Effector CD4-positive, alpha-beta T cell (primary cell): ENCODE measurements at places on chromosomes 5 and 9.

- DNase-seq = no peak
These were observed 267.6 kb upstream of the DMRT1 start for GRCh38 chr9:573691-574410.

GRCh38 chr5:5886812-5887486, 464.5 kb downstream of the ICE1 start:
- no peak for DNase-seq

GRCh38 chr5:128144491-128144890, 60.9 kb downstream of the SLC12A2 start:
- DNase-seq = no peak

GRCh38 chr9:75850459-75851200, 39.8 kb upstream of the PCSK5 start:
- no peak for DNase-seq

DNA sequence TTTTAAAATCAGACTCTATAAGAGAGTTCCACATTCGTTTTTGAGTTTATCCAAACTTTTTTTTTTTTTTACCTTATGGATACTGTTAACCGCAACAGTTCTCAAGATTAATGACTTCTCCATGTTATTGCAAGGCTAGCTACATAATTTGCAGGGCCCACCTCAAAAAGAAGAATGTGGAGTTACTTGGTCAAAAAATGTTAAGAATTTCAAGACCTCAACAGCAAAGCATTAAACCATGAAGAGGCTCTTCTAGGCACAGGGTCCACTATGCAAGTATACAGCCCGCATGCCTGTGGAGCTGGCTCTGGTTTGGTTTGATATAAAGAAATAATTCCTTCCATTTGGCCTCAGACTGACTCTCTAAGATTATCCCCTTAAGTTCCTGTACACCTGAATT, 133.3 kb upstream of the TLX3 start:
- DNase-seq = no peak

- DNase-seq = no peak
These were observed 21.7 kb downstream of the SLC6A18 start for GRCh38 chr5:1246711-1247431.

- no peak for DNase-seq
These were observed 12.5 kb upstream of the NOTCH1 start for GRCh38 chr9:136558373-136558772.

DNA sequence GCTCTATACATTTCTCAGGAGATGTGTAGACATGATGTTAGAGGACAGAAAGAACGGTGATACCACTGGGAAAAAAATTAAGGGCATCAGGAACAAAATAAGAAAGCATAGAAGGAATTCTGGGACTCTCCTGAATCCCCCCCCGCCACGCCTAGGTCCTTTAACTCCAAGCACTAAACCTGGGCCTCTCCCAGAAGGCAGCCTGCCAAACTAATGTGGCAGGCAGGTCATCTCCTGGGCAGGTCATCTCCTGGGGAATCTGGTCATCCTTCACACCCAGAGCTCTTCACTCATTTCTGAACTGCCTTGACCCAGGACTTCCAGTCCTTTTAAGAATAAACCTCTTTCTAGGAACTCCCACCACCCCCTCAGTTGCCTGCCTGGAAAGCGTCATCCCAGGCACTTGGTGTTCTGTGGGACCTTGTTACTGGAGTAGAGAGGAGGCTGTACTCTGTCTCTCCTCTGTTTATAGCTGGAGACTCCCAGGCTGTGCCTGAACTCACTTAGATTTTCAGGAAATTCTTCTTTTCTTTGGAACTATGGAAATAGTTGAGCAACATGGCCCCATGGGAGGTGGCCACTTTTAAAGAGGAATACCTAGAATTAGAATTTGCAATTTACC, 24.1 kb downstream of the PSAT1 start:
- no peak for DNase-seq

DNA sequence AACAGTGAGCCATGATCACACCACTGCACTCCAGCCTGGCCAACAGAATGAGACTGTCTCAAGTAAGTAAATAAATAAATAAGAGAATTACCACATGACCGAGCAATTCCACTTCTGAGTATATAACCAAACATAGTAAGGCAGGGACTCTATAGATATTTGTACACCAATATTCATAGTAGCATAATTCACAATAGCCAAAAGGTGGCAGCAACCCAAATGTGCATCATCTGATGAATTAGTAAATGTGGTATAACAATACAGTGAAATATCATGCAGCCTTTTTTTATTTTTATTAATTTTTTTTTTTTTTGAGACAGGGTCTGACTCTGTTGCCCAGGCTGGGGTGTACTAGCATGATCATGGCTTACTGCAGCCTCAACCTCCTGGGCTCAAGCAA, 33.1 kb downstream of the ALDH7A1 start:
- no peak for DNase-seq

- no peak for DNase-seq
These were observed 1788.0 kb upstream of the NUDT12 start for GRCh38 chr5:105350486-105351140.

- no peak for DNase-seq
These were observed 72.8 kb upstream of the NXNL2 start for GRCh38 chr9:88462191-88462590.

DNA sequence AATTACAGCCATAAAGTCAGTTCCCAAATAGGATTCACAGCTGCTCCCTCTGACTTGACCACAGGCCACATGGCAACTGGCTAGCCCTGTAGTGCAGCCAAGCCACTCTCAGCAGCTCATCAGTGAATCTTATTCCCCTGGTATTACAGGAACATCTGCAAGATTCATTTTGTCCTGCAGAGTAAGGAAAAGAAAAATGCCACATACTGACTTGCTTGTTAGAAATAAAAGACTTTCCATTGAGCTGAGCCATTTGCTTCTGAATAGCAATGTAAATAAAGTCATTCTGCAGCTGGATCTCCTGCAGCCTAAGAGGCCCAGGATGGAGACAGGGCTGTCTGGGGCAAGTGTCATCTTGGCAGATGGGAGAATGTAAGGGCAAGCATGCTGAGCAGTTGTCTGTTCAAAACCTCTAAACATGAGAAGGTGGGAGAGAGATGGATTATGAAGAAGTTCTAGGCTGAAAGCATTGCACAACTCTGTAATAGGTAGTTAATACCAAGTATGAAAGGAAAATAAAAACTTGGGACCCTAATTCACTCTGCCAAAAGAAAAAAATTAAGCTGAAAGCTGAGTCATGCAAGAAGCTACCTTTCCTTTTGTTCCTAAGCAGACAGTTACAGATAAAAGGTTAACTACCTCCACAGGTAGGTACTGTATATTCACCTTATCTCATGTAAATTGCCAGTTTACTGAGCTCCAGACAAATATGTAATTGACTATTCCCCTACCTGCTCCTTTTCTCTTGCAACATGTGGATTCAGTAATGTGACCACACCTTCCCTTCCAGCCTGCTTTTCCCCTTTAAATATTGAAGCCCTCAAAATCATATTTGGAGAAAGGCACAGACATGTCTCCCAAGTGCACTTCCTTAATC, 244.4 kb upstream of the RAI14 start:
- no peak for DNase-seq

GRCh38 chr9:113493203-113493520, 29.6 kb downstream of the RGS3 start:
- DNase-seq = no peak

DNA sequence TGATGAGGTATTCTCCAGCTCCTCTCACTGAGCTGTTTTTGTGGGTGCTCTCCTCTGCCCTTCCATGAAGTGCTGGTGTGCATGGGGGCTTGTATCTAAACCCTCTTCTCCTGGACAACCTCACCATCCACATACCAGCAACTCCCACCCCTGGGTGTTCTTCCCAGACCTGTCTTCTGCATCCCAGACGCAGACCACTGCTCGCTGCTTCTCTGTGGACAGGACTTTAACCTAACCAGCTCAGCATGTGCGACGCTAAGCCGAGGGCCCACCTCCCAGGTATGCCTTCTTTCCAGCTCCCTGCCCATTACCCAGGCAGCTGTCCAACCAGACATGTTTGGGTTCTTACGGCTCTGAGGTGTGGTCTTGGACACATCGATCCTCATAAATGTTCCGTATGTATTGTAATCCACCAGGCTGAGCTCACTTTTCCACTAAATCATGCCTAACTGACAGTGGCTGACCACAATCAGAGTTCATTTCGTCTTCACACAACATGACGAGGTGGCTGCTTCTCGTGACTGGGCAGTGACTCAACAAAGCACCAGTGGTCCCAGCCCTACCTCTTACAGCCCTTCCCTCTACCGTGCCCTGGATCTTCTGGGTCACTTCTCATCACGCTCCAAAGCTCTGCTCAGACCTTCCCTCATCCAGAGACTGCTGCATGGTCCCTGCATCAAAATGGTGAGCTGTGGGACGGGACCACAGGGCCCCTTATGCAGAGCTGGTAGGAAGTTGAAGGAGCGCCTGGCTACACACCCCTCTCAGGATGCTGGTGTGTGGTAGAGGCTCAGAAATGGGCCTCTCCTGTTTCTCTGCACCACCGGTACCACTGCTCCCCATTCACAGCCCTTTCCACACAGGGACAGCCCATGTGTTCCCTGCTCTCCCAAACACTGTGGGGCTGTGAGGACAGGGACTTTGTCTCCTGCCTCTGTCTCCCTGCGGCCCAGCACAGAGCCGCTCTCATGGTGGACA, 9.6 kb upstream of the PTGES2 start:
- DNase-seq = no peak

GRCh38 chr5:100890461-100891008, 12.5 kb downstream of the ST8SIA4 start:
- no peak for DNase-seq

- no peak for DNase-seq
These were observed 64.0 kb downstream of the NACC2 start for GRCh38 chr9:136031094-136031493.

DNA sequence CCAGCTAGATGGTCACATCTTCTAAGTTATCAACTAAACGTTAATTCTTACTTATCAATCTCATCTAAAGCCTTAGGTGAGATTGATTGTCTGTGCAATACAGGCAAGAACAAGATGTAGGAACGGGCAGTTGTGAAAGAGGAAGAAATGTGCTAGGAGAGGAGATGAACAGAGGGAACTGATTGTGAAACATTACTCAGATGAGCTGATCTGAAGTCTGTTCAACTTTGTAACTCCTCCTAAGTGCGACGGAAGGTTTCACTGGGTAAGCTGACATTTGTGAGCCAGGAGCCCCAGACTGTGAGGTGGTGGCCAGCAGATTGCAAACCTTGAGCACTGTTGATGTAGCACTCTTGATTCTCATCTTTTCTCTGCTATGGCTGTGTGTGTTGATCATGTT, 204.1 kb downstream of the CD180 start:
- no peak for DNase-seq

GRCh38 chr9:128078504-128079434, 10.7 kb downstream of the SLC25A25 start:
- no peak for DNase-seq

DNA sequence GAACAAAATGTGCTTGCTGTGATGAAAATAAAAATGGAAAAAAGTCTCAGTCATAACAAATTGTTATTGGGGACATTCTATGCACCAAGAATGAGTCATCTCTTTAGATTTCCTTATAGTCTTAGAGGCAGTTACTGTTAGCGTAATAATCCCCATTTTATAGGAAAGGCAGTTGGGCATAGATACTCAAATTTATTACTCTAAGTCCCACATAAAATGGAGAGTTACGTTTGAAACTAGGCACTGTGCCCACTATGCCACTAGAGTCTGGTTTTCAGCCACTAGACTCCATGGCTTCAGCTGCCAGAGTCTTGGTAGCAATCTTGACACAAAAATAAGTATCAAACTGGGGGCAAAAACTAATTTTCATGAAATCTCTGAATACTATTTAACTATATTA, 317.9 kb upstream of the MEF2C start:
- no peak for DNase-seq

DNA sequence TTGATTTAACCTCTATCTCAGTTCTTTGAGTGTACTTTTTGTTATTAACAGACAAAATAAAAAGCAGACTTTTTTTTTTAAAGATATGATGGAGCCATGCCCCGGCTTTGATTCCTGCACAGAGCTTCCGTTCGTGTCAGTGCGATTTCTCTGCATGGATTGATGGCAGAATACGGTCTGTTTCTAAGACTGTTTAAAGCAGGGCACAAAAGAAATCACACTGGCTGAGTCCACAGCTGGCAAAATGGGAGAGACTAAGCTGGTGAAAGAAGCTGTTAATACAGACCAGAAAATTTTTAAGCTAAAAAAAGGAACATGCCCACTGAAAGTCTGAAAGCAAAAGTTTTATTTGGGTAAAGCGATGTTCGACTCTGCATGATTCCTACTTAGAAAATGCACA, 501.4 kb upstream of the WWC1 start:
- no peak for DNase-seq

DNA sequence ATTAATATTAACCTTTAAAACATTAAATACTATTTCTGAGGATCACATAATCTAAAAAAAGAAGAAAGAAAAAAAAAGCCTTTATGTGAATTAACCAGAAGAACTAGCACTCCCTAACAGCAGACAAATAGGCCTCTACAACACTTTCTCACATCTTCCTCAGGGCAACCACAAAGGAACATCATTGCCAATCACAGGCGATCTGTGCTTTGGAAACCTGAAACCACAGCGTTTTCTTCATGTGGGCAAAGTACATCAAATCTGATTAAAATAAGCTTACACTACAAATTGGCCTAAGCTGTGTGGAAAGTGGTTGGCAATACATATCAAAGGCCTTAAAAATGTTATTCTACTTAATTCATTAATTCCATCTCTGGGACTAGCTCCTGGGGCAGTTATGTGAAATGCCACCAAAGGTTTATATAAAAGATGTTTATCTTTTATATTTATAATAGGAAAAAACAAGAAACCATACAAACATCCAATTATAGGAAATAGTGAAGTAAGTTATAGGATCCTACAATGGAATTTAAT, 184.8 kb upstream of the TBCA start:
- no peak for DNase-seq
